ENCODE measurements at places on chromosomes 2 and 18. TPM values are rescaled to one million over a fixed set of nuclear protein-coding genes. Genes with fewer than 3 reads are reported as not detected.

- DNase-seq: no peak
Measured at GRCh38 chr2:100819370-100820272, at the start of gene NPAS2. TSS of gene NPAS2 (plus strand) at chr2:100820139. CDS start at chr2:100904755, 84,616 bp downstream.

- DNase-seq: no peak
Measured at GRCh38 chr2:136251885-136252585, 134.1 kb upstream of the CXCR4 start.

GRCh38 chr2:217945530-217945929 is 57.3 kb downstream of the TNS1 start:
- no peak for DNase-seq

- no peak for DNase-seq
Measured at GRCh38 chr18:80175451-80176204, 66.6 kb downstream of the ADNP2 start.

GRCh38 chr2:47688561-47688960 is 94.4 kb upstream of the MSH6 start:
- DNase-seq: no peak

- no peak for DNase-seq
Measured at GRCh38 chr2:205913668-205914067, 172.3 kb downstream of the INO80D start.

- no peak for DNase-seq
Measured at GRCh38 chr2:200430017-200430416, 79.9 kb downstream of the KCTD18 start.

GRCh38 chr2:20584045-20584398 is 66.9 kb downstream of the HS1BP3 start:
- no peak for DNase-seq

The GPBAR1 gene
- 1.6 TPM for polyA plus RNA-seq

- no peak for DNase-seq
Measured at GRCh38 chr18:62933261-62933887, 218.0 kb downstream of the PHLPP1 start.

- no peak for DNase-seq
Measured at GRCh38 chr2:60355849-60356261, 197.6 kb downstream of the BCL11A start.

The GPR55 gene
- polyA plus RNA-seq: 0.40 TPM

GRCh38 chr2:43196768-43197587 is 29.4 kb downstream of the ZFP36L2 start:
- DNase-seq: no peak

The IGFBP2 gene
- 199 TPM for polyA plus RNA-seq

DNA sequence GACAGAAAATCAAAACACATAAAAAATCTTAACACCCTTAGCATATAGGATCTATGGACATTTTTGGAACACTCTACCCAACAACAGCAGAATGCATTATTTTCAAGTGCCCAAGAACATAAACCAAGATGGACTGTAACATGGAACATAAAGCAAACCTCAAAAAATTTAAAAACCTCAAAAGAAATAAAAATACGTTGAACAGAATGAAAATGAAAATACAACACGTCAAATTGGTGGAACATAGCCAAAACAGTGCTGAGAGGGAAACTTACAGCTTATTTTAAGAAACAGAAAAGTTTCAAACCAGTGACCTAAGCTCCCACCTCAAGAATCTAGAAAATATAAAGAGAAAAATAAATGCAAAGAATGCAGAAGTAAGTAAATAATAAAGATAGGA is 58.3 kb upstream of the BCL2L11 start:
- no peak for DNase-seq

The ERICH2 gene
- 3.6 TPM for polyA plus RNA-seq

DNA sequence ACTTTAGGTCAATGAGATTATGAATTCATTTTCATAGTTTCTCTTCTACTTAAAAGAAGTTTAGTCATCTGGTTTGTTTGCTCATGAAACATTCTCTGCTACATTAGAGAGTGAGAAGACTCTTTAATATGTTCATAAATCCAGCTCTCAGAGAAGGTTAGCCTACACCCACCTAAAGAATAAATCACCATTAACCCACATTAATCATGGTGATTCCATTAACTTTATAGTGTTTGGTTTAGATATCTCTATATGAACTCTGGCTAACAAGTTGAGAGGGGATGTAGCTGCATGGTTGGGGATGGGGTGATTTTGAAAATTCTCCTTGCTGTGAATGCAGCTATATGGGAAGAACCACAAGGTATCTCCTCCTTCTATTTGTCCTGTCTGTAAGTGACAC is 10.7 kb downstream of the TFPI start:
- no peak for DNase-seq

Data from left renal pelvis (tissue), 4 donors.